ENCODE measurements at places on chromosomes 11 and 22. TPM values are rescaled to one million over a fixed set of nuclear protein-coding genes. Genes with fewer than 3 reads are reported as not detected.

Gene TENM4
- not detected for polyA plus RNA-seq

Gene OR52I2
- polyA plus RNA-seq: not detected

Gene SPDYC
- polyA plus RNA-seq: not detected

Gene PLEKHA7
- 2.2 TPM for polyA plus RNA-seq

Gene SLC5A4
- polyA plus RNA-seq: not detected

Gene SDF2L1
- 207 TPM for polyA plus RNA-seq

Gene HORMAD2
- not detected for polyA plus RNA-seq

Gene IL10RA
- 7.4 TPM for polyA plus RNA-seq

Gene NLRP10
- not detected for polyA plus RNA-seq

Gene ADAMTS15
- not detected for polyA plus RNA-seq

Gene TSPAN18
- 0.15 TPM for polyA plus RNA-seq

- no peak for DNase-seq
Measured at GRCh38 chr11:125068368-125068767, 5.3 kb downstream of the SLC37A2 start.

DNA sequence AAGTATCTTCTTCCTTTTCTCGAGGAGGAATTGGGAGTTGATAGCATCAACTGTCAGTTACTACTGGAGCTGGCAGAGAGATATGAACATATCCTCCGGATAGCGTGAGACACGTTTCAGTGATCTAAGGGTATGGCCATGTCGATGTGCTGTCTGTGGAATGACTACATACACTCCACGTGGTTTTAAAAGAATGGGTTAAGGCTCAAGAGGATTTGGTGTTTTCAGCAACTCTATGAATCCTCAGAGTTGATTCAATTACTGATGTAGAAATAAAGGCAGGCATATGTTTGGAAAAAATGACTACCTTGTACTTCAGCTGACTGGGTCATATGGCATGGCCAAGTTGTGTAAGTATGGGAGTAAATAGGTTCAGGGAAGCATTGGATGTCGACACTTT lies 22.9 kb downstream of the MMP13 start:
- no peak for DNase-seq

DNA sequence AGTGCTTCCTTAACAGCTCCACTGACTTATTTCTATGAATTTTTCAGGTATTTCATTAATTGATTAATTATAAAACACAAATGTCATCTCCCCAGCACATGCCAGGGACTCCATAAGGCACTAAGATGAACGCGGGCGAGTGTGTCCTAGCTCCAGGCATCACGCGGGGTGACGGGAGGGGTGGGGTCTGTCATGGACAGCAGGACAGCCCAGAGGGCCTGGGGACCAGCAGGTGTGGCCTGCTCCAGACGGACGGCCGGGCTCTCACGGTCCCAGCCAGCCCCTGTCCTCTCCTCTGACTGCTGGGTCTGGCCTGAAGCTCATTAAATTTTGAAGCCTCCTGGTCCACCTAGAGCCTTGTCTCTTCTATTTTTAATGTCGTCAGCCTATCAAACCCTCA lies 531.1 kb downstream of the BRD1 start:
- no peak for DNase-seq

DNA sequence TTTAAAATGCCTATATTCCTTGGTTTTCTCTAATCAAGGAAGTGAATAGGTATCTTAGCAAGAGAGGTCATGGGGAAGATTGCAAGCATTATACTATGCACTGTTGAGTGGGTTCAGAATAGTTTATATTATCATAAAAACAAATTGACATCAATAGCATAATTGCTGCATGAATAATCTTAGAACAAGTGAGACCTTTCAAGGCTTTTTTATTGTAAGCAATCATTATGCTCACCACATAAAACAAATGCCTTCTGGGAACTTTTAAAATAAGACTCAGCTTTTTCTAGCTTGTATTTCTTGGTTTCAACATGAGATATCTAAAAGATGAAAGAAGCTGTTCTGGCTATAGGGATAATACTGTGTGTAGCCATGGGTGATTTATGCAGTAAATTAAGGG lies 135.6 kb upstream of the ZC3H12C start:
- no peak for DNase-seq

DNA sequence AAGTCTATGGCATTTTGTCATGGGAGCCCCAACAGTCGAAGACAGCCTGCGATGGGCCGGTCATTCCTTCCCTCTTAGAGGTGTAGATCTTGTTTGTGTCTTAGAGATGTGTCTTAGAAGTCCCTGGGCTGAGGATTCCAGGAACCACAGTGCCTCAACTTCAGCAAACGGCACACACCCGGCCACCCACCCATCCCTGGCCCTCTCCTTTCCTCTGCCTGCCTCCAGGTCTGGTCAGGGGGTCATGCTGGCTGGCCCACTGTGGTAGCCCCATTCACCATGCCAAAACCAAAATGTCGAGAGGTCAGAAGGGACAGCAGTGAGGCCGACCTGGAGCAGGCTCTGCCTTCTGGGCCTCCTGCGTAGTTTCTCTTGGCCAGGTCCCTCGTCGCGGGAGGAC lies 857.9 kb downstream of the TBC1D22A start:
- no peak for DNase-seq

- DNase-seq: no peak
Measured at GRCh38 chr22:28254396-28254795, 335.3 kb upstream of the PITPNB start.

DNA sequence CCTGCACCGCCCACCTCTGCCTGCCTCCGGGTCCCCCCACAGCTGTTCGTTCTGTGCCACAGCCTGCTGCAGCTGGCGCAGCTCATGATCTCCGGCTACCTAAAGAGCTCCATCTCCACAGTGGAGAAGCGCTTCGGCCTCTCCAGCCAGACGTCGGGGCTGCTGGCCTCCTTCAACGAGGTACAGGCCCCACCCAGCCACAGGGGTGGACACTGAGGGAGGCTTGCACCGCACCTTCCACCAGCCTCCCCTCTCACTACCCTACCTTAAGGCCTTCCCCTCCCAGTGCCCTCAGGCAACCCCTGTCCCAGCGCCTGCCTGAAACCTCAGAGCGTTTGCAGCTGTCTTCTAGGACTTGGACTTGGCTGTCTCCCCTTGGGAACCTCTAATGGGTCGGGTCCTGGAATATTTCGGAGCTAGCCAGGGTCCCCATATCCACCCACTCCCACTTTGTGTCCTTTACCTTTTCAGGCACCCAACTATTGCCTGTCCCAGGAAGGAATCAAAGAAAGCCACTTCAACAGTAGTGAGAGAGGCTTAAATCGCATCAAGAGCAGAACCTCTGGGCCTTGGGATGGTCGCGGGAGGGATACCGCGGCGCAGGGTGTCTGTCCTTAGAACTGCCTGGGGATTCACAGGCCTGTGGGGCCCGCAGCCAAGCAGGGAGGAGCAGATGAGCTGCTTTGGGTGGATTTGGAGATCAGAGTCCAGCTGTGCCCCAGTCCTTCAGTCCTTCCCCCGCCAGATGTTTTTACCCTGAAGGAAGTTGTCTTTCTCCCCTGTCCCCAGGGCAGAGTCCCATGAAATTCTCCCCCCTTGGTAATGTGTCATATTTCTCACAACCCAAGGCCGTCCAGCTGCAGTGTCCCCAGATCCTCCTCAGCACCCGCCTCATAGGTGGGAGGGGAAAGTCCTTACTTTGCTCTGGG lies 13.3 kb downstream of the SLCO2B1 start:
- DNase-seq: no peak

- DNase-seq: no peak
Measured at GRCh38 chr11:8671193-8671612, 11.3 kb downstream of the TRIM66 start.

GRCh38 chr22:43128116-43128515 lies 15.1 kb downstream of the MCAT start:
- DNase-seq: no peak

DNA sequence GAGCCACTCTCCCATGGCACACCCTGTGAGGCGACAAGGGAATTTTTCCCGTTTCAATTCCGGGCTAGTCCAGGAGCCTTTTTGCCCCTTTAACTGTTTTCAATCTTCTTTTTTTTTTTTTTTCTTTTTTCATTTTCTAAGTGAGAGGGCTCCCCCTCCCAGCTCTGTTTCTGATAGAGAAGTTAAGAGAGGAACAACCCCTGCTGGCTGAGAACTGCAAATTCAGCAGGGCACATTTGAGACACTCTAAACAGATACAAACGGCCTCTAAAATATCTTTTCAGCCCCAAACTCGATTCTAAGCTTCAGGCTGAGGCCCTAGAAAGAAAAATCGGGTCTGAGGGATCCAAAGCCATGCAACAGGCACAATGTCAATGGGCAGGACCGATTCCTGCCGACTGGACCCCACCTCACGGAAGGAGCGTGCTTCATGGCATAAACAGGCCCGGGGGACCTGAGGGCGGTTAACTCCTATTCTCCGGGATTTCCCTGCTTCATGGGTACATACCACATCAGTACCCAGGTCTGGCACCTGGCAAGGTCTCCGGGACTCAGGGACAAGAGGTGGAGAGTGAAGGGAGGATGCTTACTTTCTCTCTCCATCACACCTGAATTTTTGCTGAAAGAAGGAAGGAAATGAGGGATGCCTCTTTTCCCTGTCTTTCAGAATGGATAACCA lies 627.5 kb downstream of the BUD13 start:
- no peak for DNase-seq

- no peak for DNase-seq
Measured at GRCh38 chr22:19864538-19865106, 9.9 kb upstream of the GNB1L start.

GRCh38 chr22:33302049-33302545 lies 243.9 kb upstream of the SYN3 start:
- peak; percentile 39 for DNase-seq

GRCh38 chr11:39732001-39732400 lies 1727.5 kb downstream of the LRRC4C start:
- DNase-seq: no peak

- no peak for DNase-seq
Measured at GRCh38 chr11:88651556-88651955, 314.0 kb upstream of the CTSC start.

DNA sequence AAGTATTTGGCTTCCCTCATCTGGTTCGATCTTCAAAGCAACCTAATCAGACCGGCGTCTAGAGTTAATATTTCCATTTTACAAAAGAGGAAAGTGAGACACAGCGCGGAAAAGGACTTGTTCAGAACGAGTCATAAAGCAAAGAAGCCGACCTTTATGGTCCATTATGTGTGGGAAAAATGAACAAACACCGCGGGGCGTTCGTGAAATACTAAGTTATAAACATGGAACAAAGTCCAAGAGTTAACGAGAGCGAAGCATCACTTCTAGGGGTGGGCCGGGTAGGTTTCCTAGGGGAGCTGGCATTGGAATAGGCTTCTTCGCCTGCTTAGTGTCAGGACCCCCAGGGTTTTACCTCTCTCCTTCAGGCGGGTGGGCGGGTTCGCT lies 575 bp downstream of the DUSP18 start:
- DNase-seq: no peak

DNA sequence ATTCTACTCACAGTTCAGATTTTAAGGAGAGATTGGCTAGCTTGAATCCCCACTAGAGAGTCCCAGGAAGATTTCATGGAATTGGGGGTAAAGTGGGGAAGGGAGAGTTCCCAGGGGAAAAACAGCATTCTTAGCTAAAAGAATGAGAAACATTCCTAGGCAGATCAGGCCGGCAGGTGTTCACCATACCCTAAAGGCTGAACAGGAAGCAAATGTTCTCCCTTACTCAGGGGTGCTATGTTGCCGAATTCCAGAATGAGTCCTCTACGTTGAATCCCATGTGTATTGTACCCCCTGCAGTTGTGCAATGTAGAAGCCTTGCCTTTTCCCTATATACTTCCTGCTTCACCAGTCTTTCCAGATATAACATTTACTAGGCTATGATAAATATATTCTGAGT lies 135.2 kb upstream of the NCAM1 start:
- DNase-seq: no peak

GRCh38 chr11:105719073-105719822 lies 109.4 kb downstream of the GRIA4 start:
- DNase-seq: peak; percentile 35

DNA sequence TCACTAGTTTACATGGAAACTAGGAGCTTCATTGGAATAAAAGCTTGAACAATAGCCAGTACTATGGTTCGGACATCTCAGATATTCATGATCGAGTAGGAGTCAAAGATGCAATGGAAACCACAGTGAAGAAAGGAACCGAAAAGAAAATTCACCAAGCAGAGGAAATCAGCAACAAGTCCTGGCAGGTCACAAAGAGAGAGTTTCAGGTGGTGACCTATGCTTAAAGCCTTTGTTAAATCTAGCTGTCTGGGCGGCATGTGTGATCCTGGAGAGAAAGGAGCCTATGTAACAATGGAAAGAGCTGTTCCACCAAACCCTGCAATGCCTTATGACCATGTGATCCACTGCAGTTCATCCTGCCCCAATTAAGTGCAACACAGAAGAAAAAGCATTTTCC lies 68.9 kb upstream of the POU2AF2 start:
- DNase-seq: peak; percentile 33

GRCh38 chr22:24006914-24007214 lies 1.6 kb upstream of the GSTT4 start:
- no peak for DNase-seq

GRCh38 chr11:198236-198806 lies 5.4 kb downstream of the SCGB1C1 start:
- DNase-seq: no peak

DNA sequence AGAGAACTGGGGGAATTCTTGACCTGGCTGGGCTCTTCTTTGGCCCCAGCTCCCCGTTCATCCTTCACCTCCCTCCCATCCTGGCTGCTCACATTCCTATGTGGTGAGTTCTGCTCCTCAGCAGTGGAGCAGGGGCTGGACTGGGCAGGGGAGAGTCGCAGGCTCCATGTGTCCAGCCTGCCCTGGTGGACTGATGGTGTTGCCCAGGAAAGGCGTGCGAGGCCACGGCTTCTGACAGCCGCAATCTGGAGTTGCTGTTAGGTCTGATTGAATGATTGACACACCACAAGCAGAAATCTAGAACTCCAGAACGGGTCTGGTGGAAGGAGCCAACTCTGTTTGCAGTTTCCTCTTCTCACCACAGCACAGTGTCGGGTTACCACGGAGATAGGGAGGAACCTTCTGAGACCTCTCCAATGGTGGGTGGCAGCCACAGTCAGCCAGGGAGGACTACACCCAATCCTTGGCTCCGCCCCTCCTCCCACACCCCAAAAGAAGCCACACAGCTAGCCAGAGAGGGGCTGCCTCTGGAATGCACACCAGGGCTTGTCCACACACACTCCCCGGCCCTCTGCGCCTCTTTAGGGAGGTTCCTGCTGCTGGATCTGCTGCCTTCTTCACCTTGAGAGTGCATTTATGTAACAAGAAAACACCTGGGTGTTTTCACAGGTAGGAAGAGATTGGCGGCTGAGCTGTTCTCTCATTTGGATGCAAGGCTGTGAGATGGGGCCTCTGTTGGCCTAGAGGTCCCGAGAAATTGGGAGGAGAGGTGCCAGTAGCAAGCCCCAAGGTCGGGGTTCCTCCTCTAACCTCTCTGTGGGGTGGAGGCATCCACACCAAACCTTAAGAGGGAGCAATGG lies 56.4 kb upstream of the CD44 start:
- peak; percentile 83 for DNase-seq

GRCh38 chr11:68282861-68283230 lies 11.1 kb upstream of the C11orf24 start:
- no peak for DNase-seq

DNA sequence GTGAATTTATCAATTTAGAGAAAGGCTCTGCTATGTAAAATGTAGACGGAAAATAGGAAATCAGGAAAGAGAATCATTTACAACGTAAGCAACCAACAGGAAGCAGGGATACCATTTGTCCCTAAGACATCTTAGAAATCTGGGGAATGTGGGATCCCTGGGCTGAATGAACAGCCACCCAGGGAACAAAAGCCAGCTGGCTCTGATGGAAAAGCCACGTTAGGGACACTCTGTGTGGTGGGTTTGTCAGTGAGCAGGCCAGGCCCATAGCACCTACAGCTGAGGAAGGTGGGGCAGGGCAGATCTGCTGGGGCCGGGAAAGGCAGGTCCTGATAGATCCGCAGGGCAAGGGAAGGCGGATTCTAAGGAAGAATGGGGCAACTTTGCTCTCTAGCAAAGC lies 87.1 kb upstream of the CSNK2A3 start:
- DNase-seq: no peak
